Gastroesophageal sphincter (tissue), 4 donors: ENCODE measurements at places on chromosomes 3 and 15.

DNA sequence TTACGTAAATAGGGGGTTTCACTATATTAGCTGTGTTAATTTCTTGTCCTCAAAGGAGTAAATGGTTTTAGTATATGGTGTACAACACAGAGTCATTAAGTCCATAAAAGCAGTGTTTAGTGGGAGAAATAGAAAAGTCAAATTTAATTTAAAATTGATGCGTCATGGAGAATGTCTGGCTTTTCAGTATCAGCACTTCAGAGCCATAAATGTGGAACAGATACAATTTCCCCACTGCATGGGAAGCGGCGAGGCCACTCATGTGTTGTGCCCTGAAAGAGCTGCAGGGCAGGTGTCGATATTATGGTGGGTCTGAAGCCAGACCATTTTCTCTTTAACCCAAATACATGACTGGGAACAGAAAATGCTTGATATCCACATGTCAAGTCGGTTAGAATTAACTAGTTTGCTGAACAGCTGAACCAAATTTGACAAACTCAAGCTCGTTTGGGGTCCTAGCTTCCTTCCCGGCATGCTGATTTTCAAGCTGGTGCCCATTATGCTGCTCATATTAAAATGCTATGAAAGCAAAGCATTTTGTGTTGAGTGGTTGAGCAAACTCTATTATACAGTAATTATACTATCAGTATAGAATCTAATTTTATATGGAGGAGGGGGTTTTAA is 364.6 kb upstream of the TBL1XR1 start:
- ATAC-seq = no peak

DNA sequence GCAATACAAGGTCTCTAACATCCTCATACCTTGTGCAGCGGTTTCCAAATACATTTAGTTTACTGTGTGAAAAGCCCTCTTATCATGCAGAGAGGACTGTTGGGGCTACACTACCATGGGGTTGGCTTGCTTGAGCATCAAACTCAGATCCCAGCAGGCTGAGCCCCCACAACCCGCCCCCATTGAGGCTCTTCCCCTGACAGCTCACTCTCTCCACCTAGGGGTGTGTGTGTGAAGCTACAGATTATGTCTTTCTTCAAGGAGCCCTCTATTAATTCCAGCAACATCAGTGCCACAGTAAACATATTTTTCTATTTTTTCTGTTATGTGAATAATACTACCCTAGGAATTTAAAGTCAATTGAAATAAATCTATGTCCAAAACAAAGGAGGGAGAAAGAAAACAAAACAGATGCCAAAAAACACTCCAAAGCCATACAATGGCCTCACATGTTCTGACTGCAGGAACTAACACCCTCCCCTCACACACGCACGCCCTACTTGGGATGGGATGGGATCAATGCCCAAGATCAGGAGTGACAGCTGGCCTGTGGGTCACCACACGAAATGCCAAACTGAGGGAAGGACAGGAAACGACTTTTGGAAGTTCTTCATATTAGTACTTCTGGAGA is 14.7 kb downstream of the TM4SF4 start:
- ATAC-seq = no peak

- ATAC-seq = no peak
Measured at GRCh38 chr3:194272861-194273742, 78.0 kb downstream of the CPN2 start.

DNA sequence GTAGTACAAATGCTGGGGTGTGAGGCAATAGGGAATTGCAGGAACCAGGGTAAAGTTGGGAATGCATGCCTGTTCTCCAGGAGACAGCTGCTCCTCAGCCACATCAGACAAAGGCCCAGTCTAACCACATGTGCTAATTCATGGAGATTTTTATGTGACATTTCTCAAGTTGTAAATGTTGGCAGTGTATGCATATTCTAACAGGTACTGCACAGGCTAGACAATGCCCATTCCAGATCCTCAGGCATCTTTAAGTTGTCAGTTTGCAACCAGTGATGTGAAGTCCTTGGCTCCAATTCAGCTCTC is 84.9 kb downstream of the EEFSEC start:
- no peak for ATAC-seq

GRCh38 chr3:11734-12133 is 184.8 kb upstream of the CHL1 start:
- ATAC-seq = no peak

- ATAC-seq = no peak
Measured at GRCh38 chr3:25419251-25419650, 8.8 kb upstream of the RARB start.

DNA sequence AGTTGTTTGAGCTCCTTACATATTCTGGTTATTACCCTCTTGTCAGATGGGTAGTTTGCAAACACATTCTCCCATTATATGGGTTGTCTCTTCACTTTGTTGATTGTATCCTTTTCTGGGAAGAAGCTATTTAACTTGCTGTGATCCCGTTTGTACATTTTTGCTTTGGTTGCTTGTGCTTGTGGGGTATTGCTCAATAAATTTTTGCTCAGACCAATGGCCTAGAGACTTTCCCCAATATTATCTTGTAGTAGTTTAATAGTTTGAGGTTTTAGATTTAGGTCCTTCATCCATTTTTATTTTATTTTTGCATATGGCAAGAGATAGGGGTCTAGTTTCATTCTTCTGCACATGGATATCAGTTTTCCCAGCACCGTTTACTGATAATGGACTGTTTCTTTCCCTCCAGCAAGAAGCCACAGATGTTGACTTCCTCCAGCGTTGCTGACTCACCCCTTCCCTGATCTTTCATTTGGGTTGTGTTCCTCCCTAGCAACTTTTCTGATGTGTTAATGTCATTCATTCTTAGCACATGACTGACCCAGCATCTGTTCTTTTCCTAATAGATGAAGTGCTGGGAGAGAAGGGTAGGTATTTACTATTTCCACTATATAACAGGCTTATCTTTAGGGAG is 166.7 kb upstream of the SGO1 start:
- no peak for ATAC-seq

- peak; percentile 85 for ATAC-seq
Measured at GRCh38 chr3:193780810-193781478, 187.9 kb downstream of the OPA1 start.

DNA sequence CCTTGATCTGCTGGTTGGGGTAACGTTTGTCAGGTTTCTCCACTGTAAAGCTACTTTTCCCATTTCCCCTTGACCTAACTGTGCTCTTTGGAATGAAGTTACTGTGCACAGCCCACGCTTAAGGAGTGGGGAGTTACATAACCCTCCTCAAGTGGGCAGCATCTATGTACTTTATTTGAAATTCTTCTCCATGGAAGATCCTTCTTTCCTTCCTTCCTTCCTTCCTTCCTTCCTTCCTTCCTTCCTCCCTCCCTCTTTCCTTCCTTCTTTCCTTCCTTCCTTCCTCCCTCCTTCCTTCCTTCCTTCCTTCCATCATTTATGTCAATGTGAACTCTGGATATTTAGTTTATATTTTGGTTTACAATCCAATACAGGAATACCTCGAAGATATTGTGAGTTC is 77.1 kb upstream of the TRA2B start:
- ATAC-seq = no peak

- ATAC-seq = no peak
Measured at GRCh38 chr3:101634591-101635196, 42.2 kb downstream of the ZBTB11 start.

DNA sequence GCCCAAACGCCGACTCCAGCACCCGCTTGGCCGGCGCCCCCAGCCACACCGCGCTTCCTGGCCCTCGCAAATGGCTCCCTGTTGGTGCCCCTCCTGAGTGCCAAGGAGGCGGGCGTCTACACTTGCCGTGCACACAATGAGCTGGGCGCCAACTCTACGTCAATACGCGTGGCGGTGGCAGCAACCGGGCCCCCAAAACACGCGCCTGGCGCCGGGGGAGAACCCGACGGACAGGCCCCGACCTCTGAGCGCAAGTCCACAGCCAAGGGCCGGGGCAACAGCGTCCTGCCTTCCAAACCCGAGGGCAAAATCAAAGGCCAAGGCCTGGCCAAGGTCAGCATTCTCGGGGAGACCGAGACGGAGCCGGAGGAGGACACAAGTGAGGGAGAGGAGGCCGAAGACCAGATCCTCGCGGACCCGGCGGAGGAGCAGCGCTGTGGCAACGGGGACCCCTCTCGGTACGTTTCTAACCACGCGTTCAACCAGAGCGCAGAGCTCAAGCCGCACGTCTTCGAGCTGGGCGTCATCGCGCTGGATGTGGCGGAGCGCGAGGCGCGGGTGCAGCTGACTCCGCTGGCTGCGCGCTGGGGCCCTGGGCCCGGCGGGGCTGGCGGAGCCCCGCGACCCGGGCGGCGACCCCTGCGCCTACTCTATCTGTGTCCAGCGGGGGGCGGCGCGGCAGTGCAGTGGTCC is 3.5 kb downstream of the ISLR2 start:
- ATAC-seq = no peak

GRCh38 chr3:16343101-16343500 is 78.1 kb downstream of the OXNAD1 start:
- ATAC-seq = no peak

- no peak for ATAC-seq
Measured at GRCh38 chr3:24136624-24137310, 191.7 kb downstream of the NR1D2 start.

GRCh38 chr15:93372865-93373223 is 283.8 kb upstream of the RGMA start:
- no peak for ATAC-seq

DNA sequence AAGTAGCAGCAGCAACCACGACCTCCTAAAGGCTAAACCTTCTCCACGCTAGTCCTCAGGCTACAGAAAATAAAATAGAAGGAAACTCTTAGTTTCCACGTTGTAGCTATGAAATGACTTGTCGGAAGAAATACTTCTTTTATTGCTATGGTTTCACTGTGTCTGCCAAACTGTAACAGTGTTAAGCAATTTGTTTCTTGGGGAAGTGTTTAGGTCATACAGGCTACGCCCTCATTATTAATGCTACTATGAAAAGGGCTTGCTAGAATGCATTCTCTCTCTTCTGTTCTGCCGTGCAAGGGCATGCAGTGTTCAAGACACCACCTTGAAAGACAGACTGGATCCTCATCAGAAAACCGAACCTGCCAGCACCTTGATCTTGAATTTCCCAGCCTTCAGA is 462.7 kb downstream of the PLOD2 start:
- no peak for ATAC-seq

DNA sequence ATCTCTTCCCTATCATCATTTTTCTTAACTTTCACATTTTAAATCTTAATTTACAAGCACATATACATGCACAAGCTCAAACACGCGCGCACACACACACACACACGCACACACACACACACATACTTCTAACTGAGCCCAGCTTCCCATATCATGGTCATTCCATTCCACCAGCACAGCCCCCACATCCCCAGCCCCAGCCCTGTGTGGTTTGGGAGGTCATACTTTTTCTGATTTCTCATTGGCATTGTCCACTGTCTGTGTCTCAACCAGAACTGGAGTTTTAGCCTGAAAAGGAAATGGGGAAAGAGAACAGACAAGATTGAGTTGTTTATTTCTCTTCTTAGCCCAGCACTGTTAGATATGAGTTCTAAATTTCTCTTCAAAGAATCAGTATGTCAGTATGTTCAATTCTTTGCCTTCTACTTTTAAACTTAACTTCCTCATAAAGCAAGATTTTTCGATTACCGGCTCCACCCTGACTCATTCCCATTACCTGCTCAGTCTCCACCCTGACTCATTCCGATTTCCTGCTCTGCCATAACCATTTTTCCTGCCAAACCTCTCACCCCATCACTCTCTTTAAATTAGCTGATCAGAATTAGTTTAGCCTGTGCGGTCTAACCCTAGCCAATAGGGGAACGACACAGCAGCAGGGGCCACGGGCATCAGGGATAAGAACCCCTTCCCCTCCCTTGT is 6.4 kb downstream of the IQCF1 start:
- no peak for ATAC-seq

DNA sequence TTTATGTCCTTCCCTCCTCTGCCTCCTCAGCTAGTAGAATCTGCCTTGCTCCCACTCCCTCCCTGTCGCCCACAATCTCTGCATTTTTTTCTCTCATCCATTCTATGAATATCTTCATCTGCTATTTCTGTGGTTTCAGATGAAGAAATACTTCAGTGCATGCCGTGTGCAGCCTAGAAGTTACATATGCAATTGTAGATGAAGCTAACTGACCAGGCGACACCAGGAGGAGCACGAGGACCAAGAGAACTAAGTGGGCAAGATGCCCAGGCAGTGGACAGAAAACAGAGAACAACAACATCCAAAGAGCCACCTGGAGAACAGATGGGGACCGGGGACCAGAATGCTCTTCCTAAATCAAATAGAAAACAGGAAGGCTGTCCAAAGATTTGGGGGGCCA is 121.4 kb upstream of the ATP11B start:
- ATAC-seq = no peak

DNA sequence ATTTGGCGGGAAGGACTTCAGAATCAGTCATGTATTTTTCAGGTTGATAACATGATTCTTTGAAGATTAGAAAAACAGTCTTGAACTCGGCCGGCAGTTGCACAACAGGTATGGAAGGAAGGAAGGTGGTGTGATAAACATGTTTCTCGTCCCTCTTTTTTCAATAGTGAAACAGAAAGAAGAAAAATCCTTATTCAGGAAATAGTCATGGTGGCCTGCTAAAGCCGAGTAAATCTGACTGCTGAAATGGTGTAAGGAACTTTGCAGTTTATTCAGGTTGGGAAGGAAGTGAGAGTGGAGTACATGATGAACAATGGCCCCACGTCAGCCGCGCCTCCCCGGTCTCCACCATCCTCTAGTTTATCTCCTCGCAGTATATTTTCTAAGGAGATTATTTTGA is 6.7 kb downstream of the RASGRP1 start:
- ATAC-seq = no peak

- peak; percentile 34 for ATAC-seq
Measured at GRCh38 chr15:62344806-62345539, 179.9 kb upstream of the C2CD4B start.

DNA sequence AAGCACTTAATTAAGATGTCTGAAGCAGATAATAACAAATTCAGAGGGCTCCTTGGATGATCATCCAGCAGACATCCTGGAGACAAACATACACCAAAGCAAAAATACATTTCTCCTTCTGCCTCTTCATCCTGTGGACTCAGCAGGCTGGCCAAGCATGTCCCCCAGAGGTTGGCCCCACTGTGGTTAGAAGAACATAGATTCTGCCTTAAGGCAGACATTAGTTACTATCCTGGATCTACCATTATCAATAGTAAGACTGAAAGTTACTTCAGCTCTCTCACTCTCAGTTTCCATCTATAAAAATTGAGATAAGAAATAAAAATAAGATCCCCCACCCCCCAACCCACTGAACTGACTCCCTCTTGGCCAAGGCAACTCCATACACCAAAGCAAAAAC is 28.6 kb upstream of the TGFBR2 start:
- no peak for ATAC-seq

- ATAC-seq = no peak
Measured at GRCh38 chr3:54424292-54424691, 301.9 kb downstream of the CACNA2D3 start.

DNA sequence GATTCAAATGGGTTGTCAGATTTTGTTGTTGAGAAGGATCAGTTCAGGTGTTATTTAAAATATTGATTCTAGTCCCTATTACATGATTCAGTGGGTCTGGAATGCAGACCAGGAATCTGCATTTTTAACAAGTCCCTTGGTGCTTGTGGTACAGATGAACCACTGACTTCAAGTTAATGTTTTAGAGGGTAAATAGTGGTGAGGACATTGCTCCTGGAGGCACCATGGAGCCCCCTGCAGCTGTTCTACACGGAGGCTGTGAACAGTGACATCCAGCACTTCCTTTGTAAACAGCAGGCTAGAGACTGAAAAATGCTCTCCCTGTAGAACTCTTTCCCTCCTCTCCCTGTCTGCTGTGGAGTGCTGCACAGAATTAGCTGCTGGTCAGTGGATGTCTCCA is 4.8 kb upstream of the FSIP1 start:
- no peak for ATAC-seq
